DND-41 (cell line): ENCODE measurements at places on chromosomes 13 and 19.

GRCh38 chr19:58536852-58537798, 6.7 kb upstream of the TRIM28 start:
- no peak for DNase-seq

DNA sequence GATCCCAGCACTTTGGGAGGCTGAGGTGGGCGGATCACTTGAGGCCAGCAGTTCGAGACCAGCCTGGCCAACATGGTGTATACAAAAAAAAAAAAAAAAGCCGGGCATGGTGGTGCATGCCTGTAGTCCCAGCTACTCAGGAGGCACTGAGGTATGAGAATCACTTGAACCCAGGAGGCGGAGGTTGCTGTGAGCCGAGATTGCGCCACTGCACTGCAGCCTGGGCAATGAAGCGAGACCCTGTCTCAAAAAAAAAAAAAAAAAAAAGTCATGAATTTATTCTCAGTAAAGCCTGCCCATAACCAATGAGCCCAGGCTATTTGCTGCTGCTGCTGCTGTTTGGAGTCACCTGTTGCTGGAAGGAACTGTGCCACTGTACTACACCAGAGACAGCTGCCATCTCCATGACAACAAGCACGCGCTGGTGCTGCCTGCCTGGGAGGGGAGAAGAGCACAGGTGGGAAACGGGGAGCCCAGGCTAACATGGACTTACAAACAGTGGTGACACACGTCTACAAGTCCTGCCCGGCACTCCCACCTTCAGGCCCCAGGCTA, 11.3 kb downstream of the ZFR2 start:
- peak; percentile 16 for DNase-seq

DNA sequence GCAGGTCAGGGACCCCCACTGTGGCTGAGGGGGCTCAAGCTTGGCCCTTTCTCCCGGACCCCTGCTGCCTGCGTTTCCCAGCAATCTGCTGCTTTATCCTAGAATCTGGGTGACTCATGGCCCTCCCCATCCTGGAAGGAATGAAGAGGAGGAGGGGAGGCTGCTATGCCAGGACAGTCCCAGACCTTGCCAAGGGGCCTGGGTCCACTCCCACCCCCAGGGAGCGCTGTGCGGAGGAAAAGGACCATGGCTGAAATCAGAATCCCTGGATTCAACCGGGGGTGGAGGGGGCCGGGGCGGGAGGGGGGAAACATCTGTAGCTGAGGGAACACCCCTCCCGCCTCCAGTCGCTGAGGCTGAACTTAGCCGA, 20.5 kb downstream of the ZNF114 start:
- no peak for DNase-seq

DNA sequence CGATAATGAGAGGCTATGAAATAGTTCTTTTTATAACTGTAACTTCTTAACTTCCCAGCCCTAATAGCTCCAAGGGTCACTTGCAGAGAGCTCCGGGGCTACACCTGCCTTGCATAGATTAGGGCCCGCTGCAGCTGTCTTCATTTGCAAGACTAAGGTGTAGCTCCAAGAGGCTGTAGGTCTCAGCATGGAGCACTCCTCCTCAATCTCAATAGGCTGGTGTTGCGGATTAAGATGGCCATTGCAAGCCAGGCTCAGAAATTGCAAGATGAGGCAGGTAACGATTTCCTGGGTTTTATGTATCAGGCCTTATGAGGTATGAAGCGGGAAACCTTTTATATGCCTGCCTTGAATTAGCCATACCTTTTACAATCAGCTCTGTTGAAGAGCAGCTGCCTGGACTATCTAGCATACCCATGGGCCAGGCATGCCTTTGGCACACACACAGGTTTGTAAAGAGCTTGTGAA, 185.7 kb downstream of the TM9SF2 start:
- no peak for DNase-seq

- DNase-seq = no peak
Measured at GRCh38 chr13:112905990-112906641, 62.9 kb upstream of the MCF2L start.

GRCh38 chr19:53102756-53103233, 427 bp downstream of the ZNF160 start:
- peak; percentile 62 for DNase-seq

- peak; percentile 99 for DNase-seq
Measured at GRCh38 chr19:2613507-2614295, 88.8 kb downstream of the GNG7 start.

- DNase-seq = no peak
Measured at GRCh38 chr13:43009506-43009905, 13.9 kb upstream of the DNAJC15 start.

DNA sequence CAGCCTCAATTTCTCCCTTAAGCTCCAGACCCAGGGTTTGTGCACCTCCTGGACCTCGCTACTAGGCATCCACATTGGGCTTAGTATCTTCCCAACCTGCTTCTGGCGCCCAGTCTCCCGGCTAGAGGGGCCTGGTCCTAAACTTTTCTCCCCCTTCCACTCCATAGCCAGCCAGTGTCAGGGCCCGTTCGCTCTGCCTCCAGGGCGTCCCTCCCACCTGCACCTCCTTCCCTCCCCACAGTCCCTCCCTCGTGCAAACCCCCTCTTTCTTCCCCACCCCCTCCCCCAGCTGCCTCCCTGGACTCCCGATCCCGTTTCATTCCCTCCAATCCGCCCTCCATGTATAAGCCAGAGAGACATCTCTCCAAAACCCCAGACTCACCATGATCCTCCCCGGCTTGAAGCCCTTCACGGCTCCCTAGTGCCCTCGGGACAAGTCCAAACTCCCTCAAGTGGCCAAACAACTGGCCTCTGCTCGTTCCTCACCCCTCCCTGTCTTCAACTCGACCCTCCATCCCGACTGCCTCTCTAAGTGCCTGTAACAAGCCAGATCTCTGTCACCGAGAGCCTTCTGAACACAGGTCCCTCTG, 997 bp upstream of the SAMD4B start:
- peak; percentile 58 for DNase-seq

GRCh38 chr19:46660551-46661019, 397 bp downstream of the DACT3 start:
- no peak for DNase-seq

GRCh38 chr13:61316647-61317046, 99.0 kb downstream of the PCDH20 start:
- DNase-seq = no peak

DNA sequence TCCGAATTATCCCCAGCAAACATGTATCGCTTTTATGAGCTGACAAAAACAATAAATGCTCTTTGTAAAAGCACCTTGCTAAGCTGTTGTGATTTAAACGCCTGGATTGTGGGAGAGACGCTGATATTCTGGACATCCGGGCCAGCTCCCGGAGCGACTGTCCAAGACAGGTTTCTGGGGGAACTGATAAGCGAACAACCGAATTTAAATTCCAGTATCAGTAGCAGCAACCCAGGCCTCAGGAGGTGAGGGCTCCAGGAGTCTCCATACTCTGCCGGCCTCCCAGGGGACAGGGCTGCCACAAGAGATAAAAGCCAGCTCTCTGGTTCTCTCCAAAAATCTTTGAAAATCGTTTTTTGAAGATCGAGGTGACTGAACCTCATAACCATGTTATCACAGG, 50.3 kb upstream of the VSTM2B start:
- DNase-seq = no peak

GRCh38 chr13:46552303-46552682, 677 bp upstream of the LRCH1 start:
- no peak for DNase-seq
